Fibroblast of skin of left biceps (primary cell): ENCODE measurements at places on chromosomes 4 and X.
A peak's percentile ranks its signal among the peaks of the same experiment; 100 is the strongest.

- peak; percentile 60 for DNase-seq
Observed at GRCh38 chr4:173001571-173001970, 167.0 kb upstream of the GALNT7 start.

- DNase-seq: no peak
Observed at GRCh38 chr4:152936446-152937335, 568 bp downstream of the FHDC1 start.

DNA sequence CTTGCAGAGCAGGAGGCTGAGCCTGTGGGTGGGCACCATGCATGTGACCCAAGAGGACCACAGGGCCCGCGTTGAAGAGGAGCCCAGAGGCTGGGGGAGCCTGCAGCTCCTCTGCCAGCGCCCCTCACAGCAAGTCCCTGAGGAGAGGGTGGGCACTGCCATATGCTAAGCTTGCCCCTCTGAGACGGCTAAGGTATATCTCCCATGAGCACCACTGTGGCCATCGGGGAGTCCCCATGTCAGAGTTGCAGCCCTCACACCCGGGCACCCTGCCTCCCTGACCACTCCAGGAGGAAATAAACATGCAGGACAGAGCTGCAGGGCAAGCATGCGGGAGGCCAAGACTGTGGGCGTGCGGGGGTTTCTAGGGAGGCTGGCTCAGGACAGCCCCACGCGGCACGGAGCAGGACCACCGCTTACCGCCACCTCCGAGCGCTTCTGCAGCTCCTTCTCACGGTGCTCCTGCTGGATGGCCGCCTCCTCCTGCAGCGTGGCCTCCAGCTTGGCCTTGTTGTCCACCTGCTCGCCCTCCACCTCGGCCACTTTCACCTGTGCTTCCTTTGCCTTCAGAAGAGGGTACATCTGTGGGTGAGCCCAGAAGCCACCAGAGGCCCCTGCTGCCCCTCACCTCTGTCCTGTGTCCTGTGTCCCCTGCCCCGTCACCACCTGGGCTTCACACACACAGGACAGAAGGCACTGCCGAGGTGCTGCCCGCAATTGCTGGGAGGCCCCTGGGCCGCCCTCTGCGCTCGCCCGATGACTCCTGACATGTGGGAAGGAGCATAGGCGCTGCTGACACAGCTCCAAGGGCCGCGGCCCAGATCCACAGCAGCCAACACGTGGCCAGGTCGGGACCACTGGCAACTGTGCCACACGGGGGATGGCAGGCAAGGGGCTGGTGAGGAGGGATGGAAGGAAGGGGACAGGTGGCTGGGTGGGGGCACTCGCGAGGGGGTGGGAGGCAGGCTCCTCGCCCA is 29.8 kb downstream of the FGFR3 start:
- no peak for DNase-seq

GRCh38 chr4:136012220-136012619 is 1520.1 kb downstream of the PCDH18 start:
- peak; percentile 2 for DNase-seq

DNA sequence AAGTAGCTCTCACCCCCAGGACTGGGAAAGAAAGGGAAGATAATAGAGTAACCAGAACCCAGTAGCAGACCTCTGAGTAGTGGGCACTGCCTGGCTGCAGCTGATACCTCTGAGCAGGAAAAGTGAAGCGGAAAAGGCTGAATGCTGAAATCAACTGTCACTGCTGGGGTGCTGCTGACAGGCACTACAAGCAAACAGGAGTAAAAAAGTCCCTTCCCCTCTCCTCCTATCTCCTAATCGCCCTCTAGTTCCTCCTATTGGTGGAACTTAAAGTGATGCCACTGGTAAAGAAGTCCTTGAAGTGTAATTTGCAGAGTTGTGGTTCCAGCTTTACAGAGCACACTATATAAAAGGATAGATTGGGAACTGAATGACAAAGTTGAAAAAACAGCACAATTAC is 32.8 kb upstream of the GLRB start:
- DNase-seq: no peak

DNA sequence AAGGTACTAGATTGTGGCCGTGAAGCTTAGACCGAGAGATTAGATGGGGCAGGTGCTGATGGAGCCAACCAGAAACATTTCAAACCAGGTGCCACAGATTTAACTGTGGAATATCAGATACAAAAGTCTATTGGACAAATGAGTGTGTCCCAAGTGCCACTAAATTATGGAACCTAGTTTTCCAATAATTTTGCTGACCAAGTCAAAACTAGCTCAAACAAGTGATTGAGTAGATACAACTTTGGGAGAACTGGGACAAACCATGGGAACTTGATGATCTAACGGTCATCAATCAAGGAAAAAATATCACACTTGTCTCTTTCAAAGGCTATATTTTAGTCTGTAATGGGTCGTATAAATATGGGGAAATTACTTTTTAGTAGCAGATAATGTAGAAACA is 562.9 kb downstream of the KCNIP4 start:
- no peak for DNase-seq

- peak; percentile 13 for DNase-seq
Observed at GRCh38 chr4:102569200-102569599, 68.0 kb downstream of the NFKB1 start.

DNA sequence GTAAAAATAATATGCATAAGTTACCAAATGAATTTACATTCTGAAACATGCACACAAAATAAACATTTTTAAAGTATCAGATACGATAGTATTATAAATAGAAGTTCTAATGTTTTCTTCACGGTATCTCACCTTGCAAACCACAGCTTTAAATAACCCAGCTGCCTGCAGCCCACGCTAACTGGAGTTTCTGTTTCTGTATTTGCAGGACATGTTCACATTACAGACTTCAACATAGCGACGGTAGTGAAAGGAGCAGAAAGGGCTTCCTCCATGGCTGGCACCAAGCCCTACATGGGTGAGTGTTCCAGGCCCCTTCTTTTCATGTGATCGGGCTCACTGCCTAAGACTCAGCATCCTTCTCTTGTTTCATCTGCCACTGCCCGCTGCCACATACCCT is 291.7 kb downstream of the EVC2 start:
- DNase-seq: no peak

GRCh38 chrX:30275498-30275897 is 28.6 kb downstream of the MAGEB1 start:
- no peak for DNase-seq

DNA sequence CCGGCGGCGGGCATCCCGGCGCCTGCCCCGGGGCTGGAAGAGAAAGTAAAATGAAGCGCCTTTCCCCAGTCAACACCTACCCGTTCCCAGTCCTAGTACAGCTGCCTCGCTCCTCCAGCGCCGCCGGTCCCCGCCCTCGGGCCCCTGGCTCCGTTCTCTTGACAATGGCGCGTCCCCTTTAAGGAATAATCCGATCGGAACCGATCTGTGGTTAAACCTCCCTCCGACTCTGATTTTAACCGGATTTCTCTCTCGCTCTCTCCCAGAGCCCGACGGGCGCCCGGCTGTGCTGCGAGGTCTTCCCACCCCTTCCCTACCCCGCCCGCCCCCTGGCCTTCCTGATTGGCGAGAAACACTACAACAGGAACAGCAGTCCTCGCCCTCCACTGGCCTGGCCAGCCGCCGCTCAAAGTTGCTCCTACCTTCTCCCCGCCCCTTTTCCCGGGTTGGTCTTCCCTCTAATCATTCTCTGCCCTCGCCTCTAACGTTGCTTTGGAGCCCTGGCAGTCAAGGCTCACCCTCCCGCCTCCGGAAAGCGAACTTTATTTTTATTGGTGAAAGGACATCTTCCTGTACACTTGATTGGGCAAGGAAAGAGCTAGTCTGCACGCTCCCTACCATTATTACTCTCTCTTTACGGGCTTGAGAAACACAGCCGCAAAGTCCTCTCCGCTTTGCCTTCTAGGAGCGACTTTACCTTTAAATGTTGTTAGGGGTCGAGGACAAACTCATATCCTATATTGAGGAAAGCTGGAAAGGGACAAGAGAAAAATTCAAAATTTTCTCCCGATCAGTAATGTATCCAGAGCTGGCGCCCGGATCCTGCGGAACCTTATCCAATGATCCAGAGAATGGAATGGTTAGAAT is at the start of gene FRYL:
TSS of gene FRYL (minus strand) at position 282 of the 867 bp plus-strand sequence. CDS start 145,869 bp downstream, outside the sequence.
- peak; percentile 99 for DNase-seq

DNA sequence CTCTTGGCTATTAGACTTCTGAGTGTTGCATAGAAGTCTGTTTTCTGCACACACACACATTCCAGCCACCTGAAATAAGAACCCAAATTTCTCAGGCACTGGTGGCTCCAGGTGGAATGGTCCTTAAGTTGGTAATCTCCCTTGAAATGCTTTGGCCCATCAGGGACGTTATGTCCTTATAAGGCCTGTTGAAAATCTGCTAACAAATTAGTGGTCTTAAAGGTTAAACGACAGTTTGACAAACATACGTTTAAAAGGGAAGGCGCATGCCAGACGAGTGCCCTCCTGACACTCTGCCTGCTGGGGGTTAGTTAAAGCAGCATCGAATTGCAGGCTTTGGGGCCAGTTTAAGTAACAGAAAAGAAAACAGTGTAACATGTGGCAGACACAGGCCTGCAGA is 125.0 kb downstream of the TBX22 start:
- DNase-seq: no peak

- peak; percentile 4 for DNase-seq
Observed at GRCh38 chr4:65383589-65384305, 286.5 kb downstream of the EPHA5 start.
